ENCODE measurements at places on chromosomes 11 and 22.

DNA sequence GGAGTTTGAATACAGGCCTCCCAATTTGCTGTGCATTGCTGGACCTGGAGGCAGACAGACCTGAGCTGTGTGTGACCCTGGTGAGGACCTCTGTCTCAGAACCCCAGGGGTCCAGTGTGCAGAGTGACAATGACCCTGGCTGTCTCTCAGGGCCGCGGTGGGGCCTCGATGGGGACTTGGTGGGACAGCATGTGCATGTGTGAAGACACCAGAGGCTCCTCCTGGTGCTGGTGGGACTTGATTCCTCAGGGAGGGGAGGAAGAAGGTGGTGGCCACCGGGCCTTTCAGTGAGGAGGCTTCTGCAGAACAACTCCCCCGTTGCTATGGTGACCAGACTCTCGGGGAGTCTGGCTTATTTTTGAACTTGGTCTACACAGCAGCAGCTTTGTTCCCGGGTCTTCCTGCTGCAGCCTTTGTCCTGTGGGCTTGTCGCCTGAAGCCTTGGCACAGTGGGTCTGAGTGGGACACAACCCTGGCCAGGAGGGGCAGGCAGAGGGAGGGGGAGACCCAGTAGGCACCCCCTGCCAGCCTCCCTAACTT lies 35.3 kb downstream of the MCM5 start:
- DNase-seq, result no peak

DNA sequence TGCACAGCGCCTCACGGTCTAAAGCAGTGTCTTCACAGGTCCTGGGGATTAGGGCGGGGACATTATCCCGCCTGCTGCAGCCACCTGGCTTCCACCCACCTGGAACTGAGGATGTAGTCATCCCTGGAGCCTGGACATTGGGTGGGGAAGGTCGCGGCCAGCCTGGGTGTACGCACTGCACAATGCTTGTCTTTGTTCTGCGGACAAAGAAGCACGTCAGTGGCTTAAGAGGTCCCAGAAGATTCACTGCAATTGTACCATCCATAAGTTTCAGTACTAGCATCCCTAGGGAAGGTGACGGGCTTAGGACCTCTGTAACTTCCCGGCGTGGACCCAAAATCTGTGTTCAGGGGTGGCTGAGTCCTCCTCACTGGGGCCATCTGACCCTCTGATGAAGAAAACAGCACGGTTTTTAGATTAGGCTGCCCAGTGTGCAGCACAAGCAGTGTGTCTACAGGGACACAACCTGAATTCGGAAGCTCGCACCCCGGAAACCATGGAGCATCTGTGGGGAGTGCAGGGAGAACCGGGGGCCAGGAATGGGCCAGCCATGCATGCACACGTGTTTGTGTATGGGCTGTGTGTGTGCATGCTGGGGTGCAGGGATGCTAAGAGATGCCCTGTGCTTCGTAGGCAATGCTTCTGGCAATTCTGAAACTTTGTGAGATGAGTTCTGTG lies 342.6 kb upstream of the B3GAT1 start:
- DNase-seq, result no peak

GRCh38 chr11:65432686-65433582 lies 10.3 kb downstream of the NEAT1 start:
- DNase-seq, result no peak

GRCh38 chr22:28344918-28345703 lies 334.5 kb downstream of the TTC28 start:
- no peak for DNase-seq

- no peak for DNase-seq
These were observed 1.2 kb downstream of the DGCR2 start for GRCh38 chr22:19120829-19121630.

DNA sequence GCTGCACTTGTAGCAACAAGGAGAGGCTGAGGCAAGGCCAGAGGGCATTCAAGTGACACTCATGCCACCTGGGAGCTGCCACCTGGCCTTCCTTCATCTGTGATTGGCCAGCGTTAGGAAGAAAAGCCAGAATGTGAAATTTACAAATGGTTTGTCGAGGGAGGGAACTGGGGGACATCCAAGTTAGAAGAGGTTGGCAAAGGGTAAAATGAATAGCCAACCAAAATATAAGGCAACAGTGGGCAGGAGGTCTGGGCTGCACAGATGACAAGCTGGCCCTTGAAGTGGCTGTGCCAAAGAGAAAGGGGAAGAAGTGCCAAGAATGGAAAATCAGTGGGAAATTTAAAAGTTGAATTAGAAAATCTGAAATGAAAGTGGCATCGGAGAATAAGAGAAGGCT lies 221.4 kb downstream of the C11orf91 start:
- DNase-seq, result no peak

GRCh38 chr11:134476435-134477021 lies 64.5 kb upstream of the B3GAT1 start:
- DNase-seq, result no peak

GRCh38 chr11:111452146-111452545 lies 60.0 kb downstream of the BTG4 start:
- DNase-seq, result no peak

DNA sequence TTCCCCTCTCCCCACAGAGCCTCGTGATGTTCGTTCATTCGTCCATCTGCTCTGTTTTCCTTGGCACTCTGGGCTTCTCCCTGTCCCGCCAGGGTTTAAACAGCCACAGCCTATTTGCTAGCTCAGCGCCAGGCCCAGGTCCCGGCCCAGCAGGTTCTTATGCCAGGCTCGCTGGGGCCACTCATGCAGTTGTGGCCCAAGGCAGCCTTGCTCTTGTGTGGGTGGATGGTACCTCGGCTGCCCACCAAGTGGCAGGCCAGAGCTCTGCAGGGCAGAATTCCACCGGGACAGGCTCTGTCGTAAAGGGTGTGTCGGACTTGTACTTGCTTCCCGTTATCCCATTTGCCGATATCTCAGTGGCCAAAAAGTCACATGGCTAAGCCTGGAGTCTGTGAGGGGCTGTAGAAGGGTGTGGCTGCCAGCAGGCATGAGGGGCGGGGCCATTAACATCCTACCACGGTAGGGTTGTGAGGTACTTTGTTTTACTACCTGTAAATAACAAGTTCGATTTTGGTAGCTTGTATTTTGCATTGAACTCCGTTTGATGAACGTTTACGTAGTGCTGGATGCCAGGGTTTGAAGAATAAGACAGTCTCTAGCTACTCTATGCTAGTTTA lies 7.9 kb downstream of the FAM118A start:
- peak; percentile 28 for DNase-seq

DNA sequence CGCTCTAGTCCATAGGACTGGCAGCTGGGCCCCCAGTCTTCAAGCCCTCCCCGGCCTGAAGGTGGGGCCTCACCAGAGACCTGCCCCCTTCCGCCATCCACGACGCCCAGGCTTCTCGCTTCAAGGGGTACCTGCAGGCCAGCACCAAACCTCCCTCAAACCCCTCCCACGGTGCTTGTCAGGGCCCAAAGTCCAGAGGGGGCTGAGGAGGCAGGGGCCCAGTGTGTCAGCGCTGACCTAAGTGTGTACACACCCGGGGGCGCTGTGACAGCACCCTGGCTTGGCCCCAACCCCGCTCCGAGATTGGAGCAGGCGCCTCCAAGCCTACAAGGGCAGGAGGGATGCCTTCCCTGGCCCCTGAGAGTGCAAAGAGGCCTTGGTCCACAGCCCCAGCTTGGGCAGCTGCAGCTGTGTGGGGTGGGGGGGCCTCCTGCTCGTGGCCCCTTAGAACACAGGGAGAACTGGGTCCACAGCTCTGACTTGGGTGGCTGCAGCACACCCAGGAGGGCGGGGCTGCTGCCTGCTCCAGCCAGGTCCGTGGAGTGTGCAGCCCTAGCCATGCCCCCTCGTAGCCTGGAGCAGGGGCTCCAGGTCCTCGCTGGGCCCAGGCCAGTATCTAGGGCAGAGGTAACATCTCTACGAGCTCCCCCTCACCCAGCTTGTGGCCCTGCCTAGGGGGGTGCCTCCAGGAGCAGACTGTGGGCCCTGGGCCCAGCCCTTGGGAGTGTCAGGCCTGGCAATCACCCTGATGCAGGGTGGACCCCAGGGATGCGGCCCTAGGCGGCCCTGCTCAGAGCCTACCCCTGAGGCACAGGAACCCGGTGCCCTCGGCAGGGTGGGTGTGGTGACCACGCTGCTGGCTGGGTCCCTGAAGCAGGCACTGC lies 4.9 kb downstream of the SBF2 start:
- no peak for DNase-seq

DNA sequence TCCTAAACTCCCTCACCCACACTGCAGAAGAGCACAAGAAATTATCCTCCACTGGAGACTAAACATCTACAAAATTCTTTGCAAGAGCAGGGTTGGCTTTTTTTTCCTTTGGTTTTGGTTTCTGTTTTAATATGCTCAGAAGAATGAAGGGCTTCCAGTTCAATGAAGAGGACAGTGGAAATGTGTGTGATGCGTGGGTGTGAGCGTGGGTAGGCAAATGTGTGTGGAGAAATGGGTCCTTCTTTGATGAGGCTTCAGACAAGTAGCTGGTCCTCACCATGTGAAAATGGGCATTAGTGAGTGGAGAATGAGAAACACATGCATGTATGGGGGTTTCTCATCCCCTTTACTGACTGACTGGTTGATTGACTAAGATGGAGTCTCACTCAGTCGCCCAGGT lies 263.3 kb upstream of the SYN3 start:
- DNase-seq, result no peak

DNA sequence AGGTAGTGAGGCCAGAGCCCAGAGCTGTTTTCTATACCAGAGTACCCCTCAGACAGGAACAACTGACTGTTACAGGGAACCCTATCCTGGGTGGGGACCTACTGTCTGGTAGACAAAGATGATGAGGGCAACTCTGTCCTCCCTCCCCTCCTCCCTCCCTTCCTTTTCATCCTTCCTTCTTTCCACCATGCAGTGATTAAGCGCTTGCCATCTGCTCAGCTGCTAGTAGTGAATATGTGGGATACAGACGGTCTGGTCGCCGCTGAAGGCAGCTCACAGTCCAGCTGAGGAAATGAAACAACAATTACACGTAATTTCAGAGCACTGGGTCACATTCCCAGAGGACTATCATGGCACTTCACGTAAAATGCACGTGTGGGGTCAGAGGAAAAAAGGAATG lies 597.1 kb downstream of the BUD13 start:
- no peak for DNase-seq

GRCh38 chr11:104876861-104877431 lies 21.3 kb downstream of the CASP12 start:
- DNase-seq, result no peak

DNA sequence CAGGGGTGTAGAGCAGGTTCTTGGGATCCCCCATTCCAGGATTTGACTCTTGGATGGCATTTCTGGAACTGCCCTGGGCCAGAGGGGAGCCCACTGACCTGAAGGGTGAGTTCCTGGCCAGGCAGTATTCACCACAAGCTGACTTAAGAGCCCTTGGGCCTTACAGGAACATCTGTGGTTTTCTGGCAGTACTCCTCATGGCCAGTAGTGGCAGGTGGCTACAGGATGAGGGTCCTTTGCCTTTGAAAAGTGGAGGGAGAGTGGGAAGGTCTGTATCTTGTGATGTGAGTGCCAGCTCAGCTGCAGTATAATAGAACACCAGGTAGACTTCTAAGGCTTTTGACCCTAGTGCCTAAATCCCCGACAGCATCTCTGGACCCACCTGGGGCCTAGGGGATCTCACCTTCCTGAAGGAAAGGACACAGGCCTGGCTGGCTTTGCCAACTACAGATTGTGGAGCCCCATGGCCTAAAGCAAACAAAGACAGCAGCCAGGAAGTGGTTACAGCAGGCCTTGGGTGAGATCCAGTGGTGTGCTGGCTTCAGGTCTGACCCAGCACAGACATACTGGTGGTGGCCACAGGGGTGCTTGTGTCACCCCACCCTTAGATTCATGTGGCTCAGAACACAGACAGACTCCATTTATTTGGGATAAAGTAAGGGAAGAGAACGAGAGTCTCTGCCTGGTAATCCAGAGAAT lies 9.0 kb downstream of the OR51S1 start:
- no peak for DNase-seq

Data from amygdala (tissue), 56 donors.